ENCODE measurements at places on chromosomes 6 and 20.
A peak's percentile ranks its signal among the peaks of the same experiment; 100 is the strongest.

- DNase-seq, result no peak
Measured at GRCh38 chr6:53731866-53732636, 62.8 kb upstream of the LRRC1 start.

GRCh38 chr6:151325075-151326050 lies 66.0 kb downstream of the ZBTB2 start:
- no peak for DNase-seq

GRCh38 chr6:28635547-28636158 lies 110.0 kb downstream of the GPX5 start:
- no peak for DNase-seq

- DNase-seq, result no peak
Measured at GRCh38 chr6:129236001-129236517, 353.1 kb downstream of the LAMA2 start.

DNA sequence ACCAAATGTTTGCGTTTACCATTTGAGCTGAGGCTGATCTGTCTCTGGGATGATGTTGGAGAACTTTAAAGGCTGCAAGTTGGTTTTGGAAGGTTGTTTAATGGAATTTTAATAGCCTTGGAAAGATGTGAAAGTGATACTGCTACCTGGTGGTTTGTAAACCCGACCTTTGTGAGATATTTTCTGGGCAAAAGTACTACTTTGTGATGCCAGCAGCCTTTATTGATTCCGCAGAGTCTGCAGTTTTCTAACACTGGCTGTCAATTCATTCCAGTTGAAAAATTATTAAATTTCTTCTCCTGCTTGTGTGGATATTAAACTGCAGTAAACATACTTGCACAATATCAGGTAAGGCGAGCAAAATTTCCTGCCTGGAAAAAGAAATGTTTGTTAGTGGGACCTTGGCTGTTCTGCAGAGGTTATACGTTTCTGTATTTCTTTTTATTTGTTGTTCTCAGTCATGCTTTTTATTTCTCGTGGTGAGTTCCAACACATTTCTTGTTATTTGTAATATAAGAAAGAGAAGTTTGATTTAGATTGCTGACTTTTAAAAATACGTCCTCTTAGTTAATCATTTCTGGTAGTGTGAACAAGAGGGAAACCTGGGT lies 322.5 kb downstream of the CDKAL1 start:
- no peak for DNase-seq

- no peak for DNase-seq
Measured at GRCh38 chr6:166325383-166326042, 16.8 kb downstream of the SFT2D1 start.

GRCh38 chr6:143784316-143784715 lies 58.8 kb upstream of the LTV1 start:
- DNase-seq, result no peak

GRCh38 chr20:4095639-4096038 lies 80.3 kb upstream of the RNF24 start:
- DNase-seq, result no peak

DNA sequence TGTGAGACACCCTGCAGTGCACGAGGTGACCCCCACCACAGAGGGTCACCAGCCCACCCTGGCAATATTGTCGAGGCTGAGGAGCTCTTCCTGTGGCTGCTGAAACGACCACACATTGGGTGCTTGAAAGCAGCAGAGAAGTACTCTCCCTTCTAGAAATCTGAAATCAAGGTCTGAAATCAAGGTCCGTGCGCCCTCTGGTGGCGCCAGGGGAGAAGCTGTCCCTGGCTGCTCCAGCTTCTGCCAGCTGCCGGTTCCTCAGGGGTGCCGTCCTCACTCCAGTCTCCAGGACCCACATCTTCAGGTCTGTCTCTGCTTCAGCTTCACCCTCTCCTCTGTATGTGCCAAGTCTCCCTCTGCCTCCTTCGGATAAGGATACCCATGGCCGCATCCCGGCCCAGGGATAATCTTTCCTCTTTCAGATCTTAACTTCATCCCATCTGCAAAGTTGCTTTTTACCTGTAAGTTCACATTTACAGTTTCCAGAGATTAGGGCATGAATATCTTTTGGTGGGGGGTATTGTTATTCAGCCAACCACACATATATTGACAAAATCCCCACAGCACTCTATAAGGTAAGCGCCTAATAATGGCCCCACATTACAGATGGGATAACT lies 108.3 kb upstream of the PHACTR3 start:
- DNase-seq, result peak; percentile 36

DNA sequence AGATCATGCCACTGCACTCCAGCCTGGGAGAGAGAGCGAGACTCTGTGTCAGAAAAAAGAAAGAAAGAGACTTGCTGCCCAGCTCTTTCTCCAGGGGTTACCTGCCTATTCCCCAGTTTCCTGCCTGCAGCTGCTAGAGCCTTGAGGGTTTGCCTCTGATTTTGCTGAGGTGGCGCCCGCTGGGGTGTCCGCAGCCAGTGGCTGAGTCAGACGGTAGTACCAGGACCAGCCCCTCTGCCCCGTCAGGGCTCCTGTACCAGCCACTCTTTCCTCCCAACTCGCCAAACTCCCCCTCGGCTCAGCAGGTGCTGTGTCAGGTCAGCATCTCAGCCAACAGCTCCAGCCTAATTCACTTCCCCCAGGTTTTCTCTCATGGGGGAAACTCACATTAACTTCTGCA lies 7.4 kb upstream of the LSM14B start:
- no peak for DNase-seq

DNA sequence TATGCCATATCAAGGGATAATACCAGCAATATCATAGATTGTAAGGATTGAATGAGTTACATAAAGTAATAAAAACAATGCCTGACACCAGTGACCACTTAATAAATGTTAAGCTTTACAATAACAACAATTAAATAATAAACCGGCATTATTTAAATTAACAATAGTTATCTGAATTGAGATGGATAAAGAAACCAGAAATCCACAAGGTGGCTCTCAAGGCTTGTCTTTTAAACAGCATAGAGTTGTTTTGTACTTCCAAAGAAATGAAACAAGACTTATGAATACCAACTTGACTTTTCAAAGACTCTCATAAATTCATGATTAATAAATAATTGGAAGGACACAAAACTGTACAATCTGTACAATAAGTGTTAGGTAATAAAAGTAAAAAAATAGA lies 203.1 kb downstream of the ASCC3 start:
- no peak for DNase-seq

DNA sequence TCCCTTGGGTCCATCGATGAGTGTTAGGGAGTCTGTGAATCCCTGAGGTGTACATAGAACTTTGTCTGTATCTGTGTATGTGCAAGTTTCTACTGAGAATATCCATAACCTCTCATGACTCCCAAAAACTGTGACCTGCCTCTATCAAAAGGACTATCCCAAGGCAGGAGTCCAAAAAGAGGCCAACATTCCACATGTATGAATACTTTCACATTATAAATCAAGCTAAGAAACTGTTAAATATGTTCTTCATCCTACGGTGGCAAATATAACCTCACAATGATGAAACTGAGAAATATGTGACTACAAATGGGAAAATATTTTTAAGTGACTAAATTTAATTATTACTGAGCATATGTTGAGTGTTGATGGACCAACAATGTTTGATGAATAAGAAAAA lies 16.1 kb upstream of the STX11 start:
- no peak for DNase-seq

GRCh38 chr6:44176762-44177509 lies 18.3 kb downstream of the CAPN11 start:
- DNase-seq, result no peak

DNA sequence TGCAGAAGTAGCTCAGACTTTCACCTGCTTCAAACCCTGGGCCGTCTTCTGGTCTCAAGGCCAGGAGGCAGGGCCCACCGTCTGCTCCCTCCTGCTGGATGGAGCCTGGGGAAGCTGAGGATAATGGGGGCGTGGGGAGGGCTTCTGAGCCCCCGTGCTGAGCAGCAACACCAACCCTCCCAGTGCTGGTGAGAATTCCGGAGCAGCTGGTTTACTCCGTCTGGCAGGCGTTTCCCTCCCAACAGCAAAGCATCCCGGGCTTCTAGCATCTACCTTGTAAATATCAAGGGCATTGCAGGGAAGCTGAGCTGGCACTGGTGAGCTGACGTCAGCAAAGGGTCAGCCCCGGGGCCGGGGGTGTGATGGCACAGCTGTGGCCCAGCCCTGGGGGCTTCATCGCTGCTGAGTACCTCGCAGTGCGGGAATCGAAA lies 16.8 kb upstream of the CHRNA4 start:
- DNase-seq, result no peak

GRCh38 chr6:95280686-95281273 lies 296.6 kb upstream of the MANEA start:
- DNase-seq, result peak; percentile 25

- DNase-seq, result no peak
Measured at GRCh38 chr20:4894409-4894808, 106.9 kb downstream of the SLC23A2 start.

DNA sequence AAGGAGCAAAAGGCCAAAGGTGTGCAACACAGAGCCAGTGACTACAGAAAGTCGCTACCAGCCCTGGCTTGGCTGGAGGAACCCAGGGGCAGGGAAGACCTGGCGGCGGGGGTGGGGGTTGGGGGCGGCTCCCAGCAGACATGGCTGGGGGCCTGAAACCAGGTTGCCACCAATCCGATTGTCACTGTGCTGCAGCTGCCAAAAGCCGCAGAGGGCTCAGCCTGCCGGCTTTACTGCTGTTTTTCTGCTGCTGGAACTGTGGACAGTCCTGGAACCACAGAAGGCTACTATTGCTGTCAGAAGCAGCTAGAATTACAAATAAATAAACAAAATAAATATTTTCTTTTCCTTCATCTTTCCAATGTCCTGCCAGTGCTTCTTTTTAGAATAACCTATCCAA lies 25.7 kb upstream of the OGFRL1 start:
- no peak for DNase-seq

DNA sequence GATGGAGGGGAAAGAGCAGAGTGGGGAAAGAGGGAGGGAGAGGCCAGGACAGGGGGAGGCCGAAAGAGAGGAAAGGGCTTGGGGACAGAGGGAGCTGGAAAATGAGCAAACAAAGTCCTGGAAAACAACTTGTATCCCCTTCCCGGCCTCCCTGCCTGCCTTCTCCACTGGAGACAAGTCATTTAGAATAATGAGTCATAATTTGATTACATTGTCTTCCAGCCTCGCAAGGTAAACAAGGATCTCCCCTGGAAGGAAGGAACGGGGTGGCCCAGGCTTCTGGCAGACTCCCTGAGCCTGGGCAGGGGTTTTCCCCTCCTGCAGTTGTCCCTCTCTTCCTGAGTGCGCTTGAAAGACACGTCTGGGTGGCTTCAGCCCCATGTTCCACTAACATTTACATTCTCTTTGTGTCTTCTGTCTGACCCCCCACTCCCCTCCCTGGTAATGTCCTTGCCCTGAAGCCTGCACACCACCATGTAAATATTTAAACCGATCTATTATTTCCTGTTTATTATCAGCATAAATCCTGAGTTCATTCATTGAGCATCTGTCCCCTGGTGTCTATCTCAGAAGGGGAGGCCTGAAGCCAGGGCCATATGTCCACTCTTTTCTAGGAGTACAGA lies 12.1 kb upstream of the MRPS18A start:
- DNase-seq, result no peak

DNA sequence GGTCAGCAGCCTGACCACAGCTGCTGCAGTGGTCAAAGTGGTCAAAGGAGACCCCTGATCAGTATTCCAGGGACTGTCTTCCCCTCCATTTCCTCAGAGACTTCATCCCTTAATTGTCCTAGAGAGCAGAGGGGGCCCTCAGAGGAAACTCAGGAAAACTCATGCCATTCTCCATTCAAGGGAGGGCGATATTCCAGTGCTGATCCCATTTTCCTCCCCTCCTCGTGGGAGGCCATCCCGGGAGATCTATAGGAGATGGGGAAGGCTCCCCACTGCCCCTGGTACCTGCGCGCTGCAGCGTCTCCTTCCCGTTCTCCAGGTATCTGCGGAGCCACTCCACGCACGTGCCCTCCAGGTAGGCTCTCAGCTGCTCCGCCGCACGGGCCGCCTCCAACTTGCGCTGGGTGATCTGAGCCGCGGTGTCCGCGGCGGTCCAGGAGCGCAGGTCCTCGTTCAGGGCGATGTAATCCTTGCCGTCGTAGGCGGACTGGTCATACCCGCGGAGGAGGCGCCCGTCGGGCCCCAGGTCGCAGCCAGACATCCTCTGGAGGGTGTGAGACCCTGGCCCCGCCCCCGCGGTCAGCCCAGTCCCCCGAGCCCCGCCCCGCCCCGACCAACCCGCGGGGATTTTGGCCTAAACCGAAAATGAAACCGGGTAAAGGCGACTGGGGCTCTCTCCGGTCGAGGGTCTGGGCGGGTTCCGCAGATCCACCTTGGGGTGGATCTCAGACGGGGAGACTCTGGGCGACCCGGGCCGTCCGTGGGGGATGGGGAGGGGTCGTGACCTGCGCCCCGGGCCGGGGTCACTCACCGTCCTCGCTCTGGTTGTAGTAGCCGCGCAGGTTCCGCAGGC lies 878 bp downstream of the HLA-C start:
- no peak for DNase-seq

- no peak for DNase-seq
Measured at GRCh38 chr20:51199920-51200319, 177.0 kb upstream of the KCNG1 start.

DNA sequence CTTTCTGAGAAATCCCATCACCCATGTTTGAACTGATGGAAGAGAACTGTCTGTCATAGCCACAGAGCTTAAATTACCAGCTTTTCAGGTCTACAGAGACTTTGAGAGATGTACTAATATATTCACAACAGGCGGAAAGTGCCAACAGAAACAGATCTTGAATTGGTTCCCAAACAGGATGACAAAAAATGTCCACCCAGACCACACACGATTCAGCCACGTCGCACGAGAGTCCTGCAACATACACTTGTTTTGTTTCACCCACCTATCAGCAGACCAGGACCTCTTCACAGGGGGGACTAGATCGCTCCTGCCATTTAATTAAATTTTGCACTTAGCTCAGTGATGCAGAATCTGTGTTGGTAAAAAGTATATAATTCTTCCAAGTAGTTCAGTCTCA lies 187.1 kb upstream of the CEP162 start:
- DNase-seq, result no peak

GRCh38 chr6:101932704-101933103 lies 539.2 kb downstream of the GRIK2 start:
- no peak for DNase-seq

- DNase-seq, result no peak
Measured at GRCh38 chr20:55888685-55889084, 116.6 kb downstream of the CBLN4 start.

DNA sequence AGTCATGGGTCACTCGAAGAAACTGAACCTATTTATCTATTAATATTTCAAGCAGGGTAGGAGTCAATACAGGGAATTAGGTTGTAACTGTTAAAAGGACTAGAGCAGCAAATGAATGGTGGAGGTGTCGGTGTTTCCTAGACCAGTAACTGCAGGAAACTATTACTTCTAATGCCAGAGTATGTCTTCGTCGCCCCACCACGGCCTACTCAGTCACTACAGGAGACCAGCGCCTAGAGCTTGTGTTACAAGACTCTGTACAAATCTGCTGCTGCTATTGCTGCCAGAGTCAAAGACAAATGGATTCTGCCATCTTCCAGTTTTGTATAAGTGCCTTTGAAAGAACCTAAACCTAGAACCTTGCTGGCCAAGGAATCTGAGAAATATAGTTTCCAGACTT lies 343.9 kb downstream of the SOX4 start:
- DNase-seq, result no peak

Measured in fibroblast of skin of left quadriceps (primary cell).